Stimulated activated CD8-positive, alpha-beta memory T cell treated with anti-CD3 and anti-CD28 coated beads, Interleukin-4, amount 100 ng/mL, for 4 hours (primary cell): ENCODE measurements at places on chromosomes 11 and 22.

DNA sequence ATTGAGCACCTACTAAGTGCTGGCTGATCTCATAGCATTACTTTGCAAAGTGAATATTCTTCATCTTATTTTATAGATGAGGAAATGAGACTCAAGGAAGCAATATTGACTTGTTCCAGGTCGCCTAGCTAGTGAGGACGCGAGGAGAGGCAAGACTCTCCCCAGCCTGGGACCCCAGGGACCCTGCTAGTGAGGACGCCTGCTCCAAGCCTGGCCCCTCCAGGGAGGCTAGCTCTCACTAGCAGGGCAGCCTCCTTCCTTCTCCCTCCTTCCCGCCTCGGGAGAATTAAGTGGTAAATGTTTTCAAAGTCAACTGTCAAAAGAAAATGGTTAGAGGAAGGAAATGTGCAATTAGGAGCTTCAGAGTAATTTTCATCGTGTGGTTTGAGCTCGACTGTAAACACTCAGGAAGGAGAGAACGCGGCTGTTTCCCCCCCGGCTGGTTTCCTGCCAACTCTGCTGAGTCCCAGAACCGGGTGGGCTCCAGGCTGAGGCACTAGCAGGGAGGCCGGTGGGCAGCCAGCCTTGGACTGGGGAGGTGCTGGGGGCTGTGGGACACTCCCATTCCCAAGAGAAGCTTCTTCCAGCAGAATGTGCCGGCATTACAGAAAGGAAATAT, 17.9 kb downstream of the MYEOV start:
- DNase-seq = no peak

GRCh38 chr22:24516301-24516737, 21.2 kb downstream of the UPB1 start:
- no peak for DNase-seq

- DNase-seq = no peak
Measured at GRCh38 chr22:48495751-48496080, 1332.0 kb downstream of the BRD1 start.

GRCh38 chr11:131683666-131684065, 313.3 kb downstream of the NTM start:
- no peak for DNase-seq

- no peak for DNase-seq
Measured at GRCh38 chr22:40055143-40055883, 60.6 kb downstream of the FAM83F start.

GRCh38 chr11:16034074-16034473, 322.3 kb downstream of the SOX6 start:
- DNase-seq = no peak

DNA sequence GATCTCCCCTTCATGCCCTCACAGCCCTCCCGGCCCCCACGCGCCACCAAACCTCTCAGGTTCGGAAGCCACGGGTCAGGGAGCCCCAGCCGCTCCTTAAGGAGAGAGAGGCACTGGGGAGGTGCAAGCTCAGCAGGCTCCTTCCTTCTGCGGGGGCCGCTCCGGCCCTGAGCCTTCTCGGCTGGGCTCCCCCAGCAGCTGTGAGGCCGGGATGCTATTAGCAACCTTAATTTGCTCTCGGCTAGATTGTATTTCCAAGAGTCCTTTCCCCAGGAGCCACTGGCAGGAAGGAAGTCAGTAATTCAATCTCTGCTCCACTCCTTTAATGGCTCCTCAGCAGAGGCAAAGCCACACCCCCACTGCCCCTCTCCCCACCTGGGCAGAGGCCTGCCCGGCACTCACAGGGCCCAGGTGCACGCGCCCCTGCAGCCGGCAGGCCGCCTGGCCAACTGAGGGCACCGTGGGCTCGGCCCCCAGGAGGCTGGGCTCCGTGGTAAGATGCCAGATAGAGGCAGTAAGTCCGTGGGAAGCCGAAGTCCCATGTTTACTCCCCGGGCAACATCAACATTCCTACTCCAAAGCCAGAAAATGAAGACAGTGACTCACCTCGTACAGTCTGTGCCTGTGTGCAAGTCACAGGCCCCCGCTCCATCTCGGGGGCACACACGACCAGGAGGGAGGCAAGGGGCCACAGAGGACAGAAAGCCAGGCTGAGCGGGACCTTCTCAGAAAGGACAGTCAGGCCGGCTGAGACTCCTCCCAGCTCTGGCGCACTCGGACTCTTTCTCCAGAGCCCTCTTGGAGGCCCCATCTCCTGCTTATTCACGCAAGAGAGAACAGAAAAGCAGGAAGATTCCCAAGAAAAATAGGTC, 5.2 kb downstream of the IGSF9B start:
- DNase-seq = no peak

GRCh38 chr11:21268036-21268435, 598.6 kb downstream of the NELL1 start:
- DNase-seq = no peak

DNA sequence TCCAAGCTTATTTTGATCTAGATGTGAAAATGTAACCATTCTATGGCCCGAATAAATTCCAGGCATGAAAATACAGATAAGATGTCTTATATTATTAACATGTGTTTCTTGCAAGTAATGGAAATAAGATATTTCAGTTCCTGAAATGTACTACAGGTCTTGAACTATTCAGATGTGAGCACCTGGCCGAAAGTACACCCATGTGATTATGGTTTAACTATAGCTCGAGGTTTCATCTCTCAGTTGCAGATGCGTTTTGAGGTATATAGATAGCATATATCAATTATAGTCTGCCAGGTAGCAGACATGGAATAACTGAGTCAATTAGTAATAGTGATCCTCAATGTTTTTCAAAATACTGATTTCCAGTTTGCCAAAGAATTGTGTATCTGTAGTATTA, 68.3 kb downstream of the DDIAS start:
- no peak for DNase-seq

DNA sequence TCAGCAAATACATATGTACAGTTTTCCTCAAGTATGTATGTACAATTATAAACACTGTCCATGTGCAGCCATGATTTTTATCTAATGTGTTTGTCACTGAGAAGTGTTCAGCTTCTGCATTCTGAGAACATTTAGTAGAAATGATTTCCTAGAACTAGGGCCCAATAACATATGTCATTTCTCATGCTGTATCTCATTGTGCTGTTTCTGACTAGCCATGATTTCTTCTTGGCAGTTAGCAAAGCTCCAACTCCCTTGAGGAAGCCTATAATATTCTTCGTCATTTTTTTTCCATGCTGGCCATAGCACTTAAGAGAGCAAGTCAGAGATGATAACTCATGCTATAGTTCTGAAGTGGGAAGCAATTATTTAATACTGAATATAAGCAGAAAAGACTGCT, 187.8 kb downstream of the DDX10 start:
- DNase-seq = no peak

GRCh38 chr11:10236840-10237239, 57.2 kb downstream of the SBF2 start:
- DNase-seq = no peak

GRCh38 chr11:12380565-12381325, 3.4 kb downstream of the PARVA start:
- DNase-seq = no peak

GRCh38 chr11:46696212-46696558, 4.2 kb downstream of the ARHGAP1 start:
- no peak for DNase-seq

DNA sequence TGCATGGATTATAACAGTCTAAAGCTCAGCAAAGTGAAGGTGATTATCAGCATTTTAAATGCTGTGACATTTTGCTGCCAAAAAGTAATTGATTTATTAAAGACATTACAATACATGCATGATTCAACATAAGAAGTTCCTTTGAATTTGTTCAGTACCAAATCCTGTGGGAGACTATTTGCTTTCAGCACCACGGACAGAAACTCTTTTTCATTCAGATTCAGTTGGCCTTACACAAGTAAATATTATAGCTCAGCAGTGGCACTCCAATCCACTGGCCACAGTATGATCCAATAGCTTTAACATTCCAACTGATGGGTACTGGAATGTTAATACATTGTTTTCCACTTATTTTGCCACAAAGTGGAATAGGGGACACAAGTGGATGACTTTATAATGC, 806.7 kb downstream of the NTM start:
- no peak for DNase-seq

DNA sequence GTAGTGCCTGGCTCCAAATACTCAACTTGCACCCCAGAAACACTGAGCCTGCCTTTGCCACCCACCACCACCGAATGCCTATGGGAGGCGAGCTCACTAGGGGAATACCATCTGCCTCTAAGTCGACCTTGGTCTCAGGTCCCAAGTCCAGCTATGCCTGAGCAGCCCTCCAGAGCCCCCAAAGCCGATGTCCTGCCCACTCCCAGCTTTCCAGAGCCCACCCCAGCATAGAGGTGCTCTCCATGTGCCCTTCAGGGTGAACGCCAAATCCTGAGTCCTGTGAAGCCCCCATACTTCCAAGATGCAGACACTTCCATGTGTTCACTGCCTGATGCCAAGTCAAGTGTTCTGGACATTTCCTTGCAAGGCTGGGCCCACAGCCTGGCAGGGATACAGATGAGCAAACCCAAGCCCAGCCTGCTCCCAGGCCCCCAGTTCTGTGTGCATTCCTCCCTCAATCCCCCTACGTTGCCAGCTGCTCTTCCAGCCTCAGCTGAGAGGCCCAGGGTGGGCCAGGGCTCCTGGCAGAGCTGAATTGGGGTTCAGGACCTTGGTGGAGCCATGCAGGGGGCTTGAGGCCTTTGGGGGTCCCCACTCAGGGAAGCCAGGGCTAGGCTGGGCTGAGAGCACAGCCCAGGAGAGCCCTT, 2.6 kb upstream of the KMT5B start:
- DNase-seq = no peak
